ENCODE measurements at places on chromosomes 1 and 21.

- no peak for DNase-seq
These were observed 6.0 kb downstream of the TRPM2 start for GRCh38 chr21:44359396-44359795.

DNA sequence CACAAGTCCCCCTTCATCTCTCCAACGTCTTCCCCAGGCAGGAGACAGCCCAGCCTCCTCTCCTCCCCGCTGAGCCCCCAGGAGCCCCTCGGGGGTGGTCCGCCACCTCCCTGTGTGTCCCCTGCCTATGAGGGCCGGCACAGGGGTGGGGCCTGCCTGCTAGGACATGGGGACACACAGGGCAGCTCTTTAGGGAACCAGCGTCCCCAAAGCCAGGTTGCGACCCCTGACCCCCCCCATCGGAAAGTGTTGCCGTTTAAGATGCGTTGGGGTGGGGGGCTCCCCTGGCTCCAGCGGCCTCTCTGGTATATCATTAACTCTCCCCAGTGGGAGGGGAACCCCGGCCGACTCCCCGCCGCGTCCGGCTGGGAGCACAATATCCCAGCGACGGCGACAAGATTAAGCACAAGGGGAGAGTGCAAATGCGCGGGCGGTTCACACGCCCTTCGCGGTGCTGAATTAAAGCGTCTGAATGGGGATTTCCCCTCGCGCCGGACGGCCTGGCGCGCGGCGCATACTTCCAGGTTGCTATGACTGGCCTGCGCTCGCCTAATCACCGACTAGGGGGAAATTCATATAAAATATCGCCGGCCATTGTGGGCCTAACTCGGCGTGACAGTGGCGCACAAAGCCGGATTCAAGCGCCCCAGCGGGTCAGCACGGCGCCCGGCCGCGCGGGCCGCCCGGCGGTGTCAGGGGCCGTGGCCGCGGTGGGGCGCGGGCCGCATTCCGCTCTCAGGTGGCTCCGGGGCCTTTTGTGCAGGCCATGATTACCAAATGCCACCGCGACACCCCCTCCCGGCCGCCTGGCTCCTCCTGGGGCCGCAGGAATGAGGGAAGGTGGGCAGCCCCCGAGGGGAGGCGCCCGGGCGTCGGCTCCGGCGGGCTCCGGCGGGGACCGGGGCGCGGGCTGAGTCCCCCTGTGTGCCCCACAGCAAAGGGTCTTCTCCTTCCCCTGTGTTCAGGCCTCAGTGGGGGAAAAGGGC, 30.9 kb downstream of the WNT3A start:
- DNase-seq = no peak

DNA sequence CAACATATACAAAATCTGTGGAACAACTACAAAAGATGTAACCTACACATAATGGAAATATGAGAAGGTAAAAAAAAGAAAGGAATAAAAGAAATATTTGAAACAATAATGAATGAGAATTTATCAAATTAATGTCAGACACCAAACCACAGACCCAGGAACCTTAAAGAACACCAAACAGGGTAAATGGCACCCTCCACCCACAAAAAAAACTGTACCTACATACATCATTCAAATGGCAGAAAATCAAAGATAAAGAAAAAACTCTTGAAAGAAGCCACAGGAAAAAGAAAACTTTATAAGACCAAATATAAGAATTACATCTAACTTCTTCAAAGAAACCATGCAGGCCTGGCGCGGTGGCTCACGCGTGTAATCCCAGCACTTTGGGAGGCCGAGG, 54.0 kb downstream of the IL12RB2 start:
- no peak for DNase-seq

- DNase-seq = no peak
These were observed 60.6 kb upstream of the AKT3 start for GRCh38 chr1:243910607-243911006.

- DNase-seq = no peak
These were observed 132.6 kb upstream of the DUSP10 start for GRCh38 chr1:221874285-221875003.

DNA sequence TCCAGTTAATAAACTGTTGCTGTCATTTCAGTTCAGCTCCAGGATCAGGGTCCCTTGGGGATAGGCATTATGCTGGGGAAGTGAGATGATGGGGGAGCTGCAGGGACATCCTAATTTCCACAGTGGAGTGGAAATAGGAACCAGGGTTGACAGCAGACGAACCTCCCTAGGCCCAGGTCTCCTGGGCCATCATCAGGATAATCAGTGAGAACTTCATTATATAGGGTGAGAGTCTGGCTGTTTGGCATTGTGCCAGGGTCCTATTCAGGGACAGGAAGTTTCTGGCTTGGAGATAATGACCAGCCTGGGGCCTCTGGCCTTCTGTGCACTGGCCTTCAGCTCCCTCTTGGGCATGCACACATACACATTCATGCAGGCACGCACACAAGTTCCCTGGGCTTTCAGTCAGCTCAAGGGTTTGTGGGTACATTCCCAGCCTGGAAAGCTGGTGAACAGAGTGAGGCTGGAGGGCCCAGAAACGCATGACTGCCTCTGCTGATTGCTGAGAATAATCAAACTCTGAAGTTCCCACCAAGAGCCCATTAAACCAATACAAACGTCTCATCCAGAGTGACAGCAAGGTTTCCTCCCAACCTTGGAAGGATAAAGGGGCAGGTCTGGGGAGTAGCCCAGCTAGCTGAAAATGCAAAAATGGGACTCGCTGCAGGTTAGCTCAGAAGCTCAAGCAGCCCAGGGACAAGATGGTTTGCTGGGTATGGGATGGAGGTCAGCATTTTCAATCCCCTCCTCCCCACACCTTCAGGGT, 13.9 kb upstream of the LRIG2 start:
- no peak for DNase-seq

DNA sequence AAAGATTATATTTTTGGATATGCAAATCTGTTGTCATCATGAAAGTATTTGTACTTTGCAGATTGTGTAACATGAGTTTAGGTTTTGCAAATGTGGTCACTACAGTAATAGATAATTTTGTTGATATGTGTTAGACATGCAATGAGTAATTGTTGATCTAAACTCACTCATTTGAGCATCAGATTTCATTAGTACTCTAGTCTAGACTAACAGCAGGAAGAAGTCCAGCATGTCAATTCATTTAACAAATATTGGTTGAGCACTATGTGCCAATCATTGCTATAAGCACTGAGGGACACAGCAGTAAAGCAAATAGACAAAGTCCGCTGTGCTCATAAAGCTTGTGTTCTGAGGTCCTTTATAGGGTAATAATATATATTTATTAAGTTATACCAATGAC, 350.0 kb downstream of the USP25 start:
- DNase-seq = no peak

- no peak for DNase-seq
These were observed 7.1 kb upstream of the CD34 start for GRCh38 chr1:207918011-207918410.

GRCh38 chr1:198151688-198152087, 5.1 kb upstream of the NEK7 start:
- DNase-seq = no peak

DNA sequence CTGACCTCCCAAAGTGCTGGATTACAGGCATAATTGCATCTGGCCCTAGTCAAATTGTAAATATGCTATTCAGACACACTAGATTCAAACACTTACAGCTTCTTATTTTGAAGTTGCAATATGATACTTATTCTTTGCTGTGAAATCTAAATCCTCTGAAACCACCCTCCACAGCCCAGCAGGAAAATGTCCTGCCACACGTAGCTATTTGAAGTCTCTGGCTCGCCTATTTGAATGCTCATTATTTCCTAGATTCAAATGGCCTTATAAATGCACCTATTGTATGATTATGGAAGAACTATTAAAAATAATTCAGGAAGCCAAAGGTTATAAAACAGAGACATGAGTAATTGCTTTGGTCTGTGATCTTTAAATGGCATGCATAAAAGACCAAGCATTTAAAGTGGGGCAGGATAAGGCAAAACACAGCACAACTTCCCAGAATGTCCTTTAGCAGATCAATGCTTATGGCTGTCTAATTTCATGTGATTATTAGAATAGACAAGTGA, 26.6 kb upstream of the FBXO28 start:
- no peak for DNase-seq

- no peak for DNase-seq
These were observed 5.7 kb downstream of the GPR88 start for GRCh38 chr1:100543640-100544039.

DNA sequence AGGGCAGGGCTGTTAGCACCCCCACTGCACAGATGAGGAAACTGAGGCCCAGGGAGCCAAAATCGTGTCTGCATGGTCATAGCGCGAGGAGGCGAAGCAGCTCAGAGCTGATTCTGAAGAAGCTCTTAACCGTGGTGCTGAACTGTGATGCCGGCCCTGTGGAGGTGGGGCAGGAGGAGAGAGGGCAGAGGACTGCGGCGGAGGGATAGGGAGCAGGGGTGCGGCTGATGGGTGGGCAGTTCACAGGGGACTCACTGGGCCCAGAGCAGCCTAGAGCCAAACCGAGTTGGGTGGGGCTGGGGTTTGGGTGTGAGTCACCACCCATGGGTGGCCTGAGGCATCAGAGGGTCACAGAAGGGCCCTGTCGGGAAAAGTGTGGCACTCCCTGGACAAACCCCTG, 74.7 kb downstream of the RAP1GAP start:
- no peak for DNase-seq

DNA sequence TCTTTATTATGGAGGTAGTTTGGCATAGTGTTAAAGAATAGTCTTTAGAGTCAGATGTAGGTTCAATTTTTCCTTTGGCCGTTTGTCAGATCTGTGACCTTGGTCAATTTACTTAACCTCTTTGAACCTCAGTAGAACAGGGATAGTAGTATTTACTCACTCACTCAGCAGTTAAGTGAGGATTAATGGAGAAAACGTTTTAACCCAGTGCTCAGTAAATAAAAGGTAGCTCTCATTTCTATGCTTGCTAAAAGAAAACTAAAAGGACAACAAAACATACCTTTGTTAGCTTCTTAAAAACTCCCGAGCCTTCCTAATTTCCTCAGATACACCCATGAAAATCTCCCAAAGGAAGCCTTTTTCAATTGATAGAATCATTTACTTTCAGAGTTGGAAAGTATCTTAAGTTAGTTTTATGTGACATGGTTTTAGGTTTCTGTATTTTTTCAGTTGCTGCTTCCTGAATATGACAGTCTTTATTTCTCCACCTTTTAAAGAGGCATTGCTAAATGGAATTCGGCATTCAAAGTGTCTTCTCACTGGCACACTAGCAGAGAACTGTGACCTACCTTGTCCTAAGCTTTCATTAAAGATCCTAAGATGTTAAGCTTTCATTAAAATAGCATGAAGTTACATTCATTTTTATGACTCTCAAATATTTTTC, 7.8 kb downstream of the ABCD3 start:
- DNase-seq = no peak

- no peak for DNase-seq
These were observed 104.2 kb downstream of the SIM2 start for GRCh38 chr21:36803051-36803645.

DNA sequence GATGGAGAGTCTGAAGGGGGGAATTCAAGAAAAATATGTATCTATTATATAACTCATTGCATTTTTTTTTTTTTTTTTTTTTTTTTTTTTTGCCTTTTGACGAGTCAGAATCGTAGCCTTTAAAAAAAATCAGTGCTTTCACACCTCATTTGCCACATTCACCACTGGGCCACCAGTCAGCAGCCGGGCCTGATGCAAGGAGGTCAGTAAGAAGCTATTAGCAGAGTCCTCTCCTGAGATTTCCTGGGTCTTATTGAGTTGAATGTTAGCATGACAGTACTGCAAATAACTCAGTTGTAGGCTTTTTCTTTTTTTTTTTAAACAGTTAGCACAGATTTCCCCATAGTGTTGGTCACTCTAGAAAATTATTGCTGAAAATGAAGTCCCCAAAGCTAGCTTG, 139.8 kb downstream of the SPATA17 start:
- no peak for DNase-seq

DNA sequence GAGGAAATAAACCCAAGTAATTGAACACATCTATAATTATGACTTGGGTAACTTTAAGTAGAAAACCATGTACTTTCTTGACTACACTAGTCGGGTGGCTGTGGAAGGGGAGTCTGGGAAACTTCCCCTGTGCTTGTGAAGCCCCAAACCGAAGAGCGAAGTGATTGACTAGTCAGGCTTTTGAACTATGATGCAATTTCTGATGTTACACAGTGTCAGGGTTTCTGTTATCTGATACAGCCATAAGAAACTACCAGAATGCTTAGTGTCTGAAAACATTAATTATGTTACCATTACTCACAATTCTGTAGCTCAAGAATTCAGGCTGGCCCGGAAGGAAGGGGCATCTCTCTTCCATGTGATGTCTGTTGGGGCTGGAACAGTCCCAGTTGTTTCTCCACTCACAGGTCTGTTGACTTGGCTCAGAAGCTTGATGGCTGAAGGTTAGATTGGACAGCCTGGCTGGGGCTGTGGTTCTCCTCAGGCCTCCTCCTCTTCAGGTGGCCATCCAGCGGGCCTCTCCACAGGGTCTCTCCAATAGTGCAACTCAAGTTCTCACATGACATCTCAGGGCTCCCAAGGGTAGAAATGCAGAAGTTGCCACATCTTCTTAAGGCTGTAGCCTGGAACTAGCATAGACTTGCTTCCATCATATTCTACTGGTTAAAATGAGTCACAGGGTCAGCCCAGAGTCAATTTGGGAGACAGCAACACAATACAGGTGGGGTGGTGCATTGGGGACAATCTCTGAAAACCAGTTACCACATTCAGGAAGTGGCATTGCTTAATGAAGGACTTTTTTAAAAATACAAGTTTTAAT, 8.3 kb upstream of the C8B start:
- no peak for DNase-seq

- DNase-seq = no peak
These were observed 142.9 kb downstream of the SLC45A1 start for GRCh38 chr1:8460784-8461183.

- DNase-seq = no peak
These were observed 127.6 kb upstream of the VAMP3 start for GRCh38 chr1:7643530-7643929.

DNA sequence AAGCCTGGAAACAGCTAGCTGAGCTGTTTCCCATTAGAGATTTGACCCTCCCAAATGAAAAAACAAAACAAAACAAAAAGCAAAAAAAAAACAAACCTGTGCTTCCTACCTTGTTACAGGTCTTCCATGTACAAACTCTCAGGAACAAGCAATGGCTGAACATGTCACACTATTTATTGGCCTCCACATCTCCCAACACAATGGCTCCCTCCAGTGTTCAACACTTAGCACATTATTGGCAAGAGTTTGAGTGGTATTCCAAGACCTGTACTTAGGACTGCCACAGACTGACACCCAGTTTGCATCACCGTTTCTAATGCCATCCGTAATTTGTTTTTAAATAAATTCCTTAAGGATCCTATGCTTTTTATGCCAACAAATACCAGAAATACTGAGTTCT, 195.0 kb upstream of the OLFM3 start:
- no peak for DNase-seq

- peak; percentile 84 for DNase-seq
These were observed 137.2 kb downstream of the DHRS3 start for GRCh38 chr1:12480748-12481362.

DNA sequence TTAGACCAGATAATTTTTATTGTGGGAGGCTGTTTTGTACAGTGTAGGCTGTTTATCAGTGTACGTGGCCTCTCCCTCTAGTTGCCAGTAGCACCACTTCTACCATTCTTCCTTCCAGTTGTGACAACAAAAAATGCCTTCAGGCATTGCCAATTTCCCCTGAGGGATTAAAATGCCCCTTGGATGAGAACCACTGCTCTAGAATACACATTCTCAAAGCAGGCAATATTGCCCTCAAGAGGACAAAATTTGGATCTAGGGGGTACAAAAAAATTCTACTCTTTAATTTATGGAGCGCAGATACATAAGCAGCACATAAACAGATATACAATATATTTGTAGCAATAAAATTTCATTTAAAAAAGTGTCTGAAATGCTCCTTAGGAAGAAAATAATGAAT, 674.6 kb downstream of the PTPRC start:
- DNase-seq = no peak
